Activated CD8-positive, alpha-beta memory T cell treated with anti-CD3 and anti-CD28 coated beads, Interleukin-2, amount 50 U/mL, for 4 hours (primary cell): ENCODE measurements at places on chromosomes 7 and 10.

DNA sequence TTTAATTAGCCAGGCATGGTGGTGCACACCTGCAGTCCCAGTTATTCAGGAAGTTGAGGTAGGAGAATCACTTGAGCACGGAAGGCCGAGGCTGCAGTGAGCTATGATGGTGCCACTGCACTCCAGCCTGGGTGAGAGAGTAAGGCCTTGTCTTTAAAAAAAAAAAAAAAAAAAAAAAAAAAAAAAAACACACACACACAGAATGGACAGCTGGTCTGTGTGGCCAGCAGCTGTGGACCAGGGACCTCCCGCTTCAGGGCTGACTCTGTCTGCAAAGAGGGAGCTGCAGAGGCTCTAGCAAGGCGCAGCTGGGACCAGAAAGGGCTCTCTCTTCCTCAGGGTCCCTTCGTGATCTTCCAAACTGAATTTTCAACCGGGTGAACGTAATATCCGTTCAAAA lies 53.6 kb upstream of the DNAAF5 start:
- no peak for DNase-seq

- DNase-seq: no peak
Observed at GRCh38 chr10:13634207-13634606, 47.4 kb downstream of the PRPF18 start.

- no peak for DNase-seq
Observed at GRCh38 chr7:107232568-107233090, 63.8 kb downstream of the HBP1 start.

GRCh38 chr7:155163696-155164095 lies 93.6 kb downstream of the HTR5A start:
- DNase-seq: no peak

DNA sequence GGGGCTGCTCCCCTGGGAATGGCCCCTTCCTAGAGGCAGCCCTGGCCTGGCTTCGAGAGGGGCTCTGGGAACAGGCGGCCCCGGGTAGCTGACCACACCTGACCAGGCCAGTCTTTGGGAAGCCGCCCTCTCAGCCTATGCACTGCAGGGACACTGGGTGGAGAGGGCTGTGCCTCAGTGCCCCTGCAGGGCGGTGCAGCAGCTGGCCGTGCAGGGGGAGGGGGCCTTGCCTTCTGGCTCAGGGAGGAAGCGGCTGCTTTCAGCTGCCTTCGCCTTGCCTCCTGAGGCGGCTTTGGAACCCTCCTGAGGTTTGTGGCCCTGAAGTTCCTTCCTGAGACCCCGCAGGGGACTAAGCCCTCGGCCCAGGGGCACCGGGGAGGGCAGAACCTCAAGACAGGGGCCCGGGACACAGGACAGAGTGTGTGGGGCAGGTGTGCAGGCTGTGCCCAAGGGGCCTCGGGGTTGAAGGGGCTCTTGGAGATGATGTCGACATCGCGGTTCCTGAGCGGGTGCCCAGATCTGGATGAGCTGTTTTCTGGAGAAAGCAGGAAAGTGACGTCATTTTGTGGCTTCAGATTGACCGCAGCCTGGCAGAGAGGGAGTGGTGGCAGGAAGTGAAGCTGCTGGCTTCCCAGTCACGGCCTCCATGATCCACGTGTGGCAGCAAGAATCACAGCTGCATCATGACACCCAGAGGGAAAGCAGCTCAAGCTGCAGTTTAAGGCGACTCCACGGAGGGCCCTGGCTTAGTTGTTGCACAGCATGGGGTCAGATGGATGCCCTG lies 17.7 kb downstream of the ADAM8 start:
- DNase-seq: peak; percentile 86

- no peak for DNase-seq
Observed at GRCh38 chr7:41889040-41889439, 186.2 kb upstream of the INHBA start.

- no peak for DNase-seq
Observed at GRCh38 chr7:5222841-5223411, 32.9 kb downstream of the WIPI2 start.

DNA sequence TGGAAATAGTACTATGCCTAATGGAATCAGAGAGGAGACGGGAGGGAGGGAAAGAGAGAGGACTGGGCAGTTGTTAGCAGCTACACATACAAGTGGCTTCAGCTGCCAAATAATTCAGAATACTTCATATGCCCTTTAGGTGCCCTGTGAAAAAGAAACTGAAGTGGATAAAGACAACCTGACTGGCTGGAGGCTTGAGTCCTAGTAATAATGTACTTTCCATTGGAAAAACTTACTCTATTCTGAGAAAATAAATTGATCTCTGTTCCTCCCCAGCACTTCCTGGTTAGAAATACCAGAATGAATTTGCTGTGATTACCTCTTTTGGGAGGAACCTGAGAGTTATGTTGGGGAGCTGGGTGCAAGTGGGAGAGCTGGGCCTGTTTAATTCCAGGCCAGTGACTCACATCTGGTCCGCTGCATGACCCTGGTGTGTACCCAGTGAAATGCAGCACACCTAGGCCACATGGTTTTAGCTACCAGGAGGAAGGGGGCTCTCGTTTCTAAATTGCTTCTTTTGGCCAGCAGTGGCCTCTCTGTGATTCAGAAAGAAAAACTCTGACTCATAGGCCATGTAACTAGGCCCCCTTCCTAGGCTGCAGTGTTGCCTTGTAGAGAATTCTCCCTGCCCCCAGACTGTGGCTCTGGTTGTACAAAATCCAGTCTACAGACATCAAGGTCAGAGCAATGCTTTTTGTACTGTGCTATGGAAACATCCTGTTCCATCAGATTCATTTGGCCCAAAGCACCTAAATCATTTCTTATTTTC lies 6.5 kb downstream of the AGFG2 start:
- peak; percentile 44 for DNase-seq

DNA sequence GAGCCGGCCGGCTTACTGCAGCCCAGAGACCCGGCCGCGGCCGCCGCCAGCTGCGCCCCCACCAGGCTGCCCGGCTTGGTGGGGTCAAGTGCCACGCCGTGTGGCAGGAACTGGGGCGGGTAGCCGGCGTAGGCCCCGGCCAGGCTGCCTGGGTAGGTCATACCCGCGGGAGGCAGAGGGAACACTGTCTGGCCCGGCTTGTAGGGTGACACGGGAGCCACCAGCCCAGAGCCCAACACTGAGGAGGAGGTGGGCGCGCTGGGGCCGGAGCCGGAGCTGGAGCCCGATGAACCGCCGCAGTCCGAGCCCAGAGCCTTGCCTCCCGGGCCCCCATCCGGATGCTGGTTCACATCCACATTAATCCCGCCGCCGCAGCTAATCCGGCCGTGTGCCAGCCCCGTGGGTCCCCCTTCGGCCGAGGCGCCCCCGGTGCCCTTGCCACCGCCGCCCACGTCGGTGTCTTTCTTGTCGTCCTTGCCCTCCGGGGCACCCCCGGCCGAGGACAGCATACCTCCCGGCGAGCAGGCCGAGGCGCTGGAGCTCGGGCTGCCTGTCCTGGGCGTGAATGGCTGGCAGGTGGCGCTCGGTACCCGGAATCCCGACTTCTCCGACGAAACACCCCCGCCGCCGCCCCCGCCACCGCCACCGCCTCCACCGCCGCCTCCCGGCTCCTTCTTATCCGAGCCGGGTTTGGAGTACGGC lies 2.0 kb downstream of the ZNF503 start:
- peak; percentile 36 for DNase-seq

- DNase-seq: no peak
Observed at GRCh38 chr10:120987359-120987758, 136.2 kb downstream of the WDR11 start.

DNA sequence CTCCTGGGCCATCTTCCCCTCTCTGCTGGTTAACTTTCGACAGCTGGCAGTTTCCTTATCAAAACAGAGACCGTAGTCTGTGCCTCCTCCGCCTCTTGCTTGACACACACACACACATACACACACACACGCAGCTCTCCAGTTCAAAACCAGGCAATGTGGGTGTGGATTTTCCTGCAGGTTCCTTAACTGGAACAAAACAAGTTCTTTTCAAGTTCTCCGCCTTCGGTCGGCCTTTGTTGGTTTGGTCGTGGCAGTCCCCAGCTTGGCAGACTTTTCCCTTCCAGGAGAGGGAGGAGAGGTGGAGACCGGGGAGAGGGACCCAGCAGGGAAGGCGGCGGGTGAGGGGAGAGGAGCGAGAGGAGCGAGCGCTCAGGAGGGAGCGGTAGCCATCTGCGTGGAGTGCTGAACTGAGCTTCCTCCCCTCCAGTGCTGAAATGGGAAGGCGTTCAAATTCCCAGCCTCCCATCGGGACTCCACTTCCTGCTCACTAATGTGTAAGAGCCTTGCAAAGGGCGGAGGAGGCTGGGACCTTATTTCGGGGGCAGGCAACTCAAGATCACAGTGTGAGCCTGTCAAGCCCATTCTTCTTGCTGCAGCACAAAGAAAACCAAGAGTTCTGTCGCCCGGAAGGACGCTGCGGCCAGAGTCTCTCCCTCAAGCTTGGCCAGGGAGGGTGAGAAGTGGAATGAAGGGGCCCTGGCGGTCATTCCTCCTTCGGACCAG lies 120.6 kb downstream of the PRPF18 start:
- no peak for DNase-seq

DNA sequence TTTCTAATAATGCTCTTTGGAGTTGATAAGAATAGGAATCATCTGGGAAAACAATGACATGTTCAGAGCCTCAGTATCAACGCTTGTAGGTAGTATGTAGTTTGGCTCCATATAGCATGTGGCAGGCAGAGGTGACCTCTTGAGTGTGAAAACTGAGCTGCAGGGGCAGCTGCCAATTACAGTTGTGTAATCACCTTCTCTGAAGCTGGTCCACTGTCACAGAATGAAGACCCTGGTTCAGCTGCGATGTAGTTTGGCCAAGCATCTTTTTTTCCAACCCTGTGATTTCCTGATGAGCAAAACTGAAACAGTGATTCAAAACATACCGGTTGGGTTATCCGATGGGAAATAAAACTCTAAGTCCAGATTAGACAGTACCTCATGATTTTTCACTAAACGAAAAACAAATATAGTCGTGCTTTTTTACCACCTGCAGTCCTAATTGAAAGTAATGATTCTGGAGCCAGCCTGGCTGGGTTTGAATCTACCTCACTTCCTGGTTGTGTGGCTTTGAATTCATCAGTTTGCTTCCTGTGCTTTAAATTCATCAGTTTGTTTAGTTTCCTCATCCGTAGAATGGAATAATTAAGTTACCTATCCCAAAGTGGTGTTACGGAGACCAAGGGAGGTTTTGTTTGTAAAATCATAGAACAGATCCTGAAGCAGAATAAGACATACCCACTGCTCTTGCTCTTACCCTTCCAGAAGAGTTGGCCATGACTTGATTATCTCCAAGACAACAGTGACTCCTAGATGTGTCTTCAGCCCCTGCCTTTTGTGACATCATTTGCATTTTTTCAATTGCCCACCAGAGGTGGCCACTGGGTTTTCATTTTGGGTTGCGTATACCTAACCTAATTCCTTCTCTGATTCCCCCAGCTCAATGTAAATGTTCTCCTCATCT lies 87.4 kb downstream of the CELF2 start:
- no peak for DNase-seq

- no peak for DNase-seq
Observed at GRCh38 chr7:148060724-148061123, 529.8 kb upstream of the C7orf33 start.

GRCh38 chr7:47534322-47535034 lies 47.4 kb downstream of the TNS3 start:
- no peak for DNase-seq

DNA sequence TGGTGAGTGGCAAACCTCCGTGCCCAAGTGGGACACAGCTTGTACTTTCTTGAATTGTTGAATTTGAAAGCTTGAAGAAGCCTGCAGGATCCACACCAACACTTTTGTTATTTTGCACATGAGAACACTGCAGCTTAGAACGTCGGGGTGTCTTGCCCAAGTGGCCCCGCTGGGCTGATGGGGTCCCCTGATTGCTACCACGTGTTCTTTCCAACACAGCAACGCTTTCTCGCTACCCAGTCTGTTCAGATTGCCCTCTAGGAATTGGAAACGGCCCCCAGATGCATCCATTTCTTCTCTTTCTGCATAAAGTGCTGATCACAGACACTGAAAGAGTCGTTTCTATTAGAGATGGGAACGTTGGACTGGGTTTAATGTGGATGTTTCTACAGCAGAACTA lies 268.5 kb downstream of the ADARB2 start:
- DNase-seq: no peak

DNA sequence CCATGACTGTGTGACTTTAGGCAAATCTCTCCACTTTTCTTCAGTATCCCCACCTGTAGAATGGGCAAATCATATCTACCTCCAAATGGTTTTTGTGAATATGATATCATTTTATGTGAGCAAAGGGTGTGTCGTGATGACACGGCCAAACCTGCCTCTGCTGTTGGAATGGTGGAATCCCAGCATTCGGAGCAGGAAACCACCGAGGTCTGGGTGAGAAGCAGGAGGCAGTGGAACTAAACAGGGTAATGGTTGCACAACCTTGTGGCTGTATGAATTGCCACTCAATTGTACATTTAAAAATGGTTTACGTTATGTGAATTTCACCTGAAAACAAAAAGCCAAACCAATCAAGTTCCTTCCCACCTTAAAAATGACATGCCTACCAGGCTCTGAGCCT lies 131.4 kb upstream of the ZMIZ1 start:
- DNase-seq: no peak

- DNase-seq: no peak
Observed at GRCh38 chr10:107103174-107104025, 61.1 kb downstream of the SORCS1 start.

GRCh38 chr10:34698979-34699378 lies 116.1 kb downstream of the PARD3 start:
- no peak for DNase-seq

GRCh38 chr7:91875851-91876250 lies 4.7 kb downstream of the MTERF1 start:
- no peak for DNase-seq
